Fibroblast of skin of back (primary cell): ENCODE measurements at places on chromosomes 4 and X.

GRCh38 chr4:95831166-95831565, 8.7 kb upstream of the PDHA2 start:
- DNase-seq = no peak

DNA sequence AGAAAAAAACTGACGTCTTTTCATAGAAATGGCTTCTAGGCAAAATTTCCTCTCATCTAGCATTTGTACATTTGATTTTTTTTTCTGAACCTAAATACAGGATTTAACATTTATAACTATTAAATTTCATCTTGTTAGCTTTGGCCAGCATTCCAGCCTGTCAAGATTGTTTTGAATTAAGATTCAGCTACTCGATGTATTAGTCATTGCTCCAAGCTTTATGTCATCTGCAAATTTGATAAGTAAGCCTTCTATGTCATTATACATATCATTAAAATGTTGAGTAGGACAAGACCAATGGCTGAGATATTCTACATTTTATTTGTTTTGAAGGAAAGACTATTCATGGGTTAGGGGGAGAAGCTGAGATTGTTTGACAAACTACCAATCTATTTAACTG, 46.7 kb downstream of the DDX53 start:
- peak; percentile 55 for DNase-seq

GRCh38 chr4:149584722-149585121, 230.9 kb downstream of the IQCM start:
- peak; percentile 17 for DNase-seq

DNA sequence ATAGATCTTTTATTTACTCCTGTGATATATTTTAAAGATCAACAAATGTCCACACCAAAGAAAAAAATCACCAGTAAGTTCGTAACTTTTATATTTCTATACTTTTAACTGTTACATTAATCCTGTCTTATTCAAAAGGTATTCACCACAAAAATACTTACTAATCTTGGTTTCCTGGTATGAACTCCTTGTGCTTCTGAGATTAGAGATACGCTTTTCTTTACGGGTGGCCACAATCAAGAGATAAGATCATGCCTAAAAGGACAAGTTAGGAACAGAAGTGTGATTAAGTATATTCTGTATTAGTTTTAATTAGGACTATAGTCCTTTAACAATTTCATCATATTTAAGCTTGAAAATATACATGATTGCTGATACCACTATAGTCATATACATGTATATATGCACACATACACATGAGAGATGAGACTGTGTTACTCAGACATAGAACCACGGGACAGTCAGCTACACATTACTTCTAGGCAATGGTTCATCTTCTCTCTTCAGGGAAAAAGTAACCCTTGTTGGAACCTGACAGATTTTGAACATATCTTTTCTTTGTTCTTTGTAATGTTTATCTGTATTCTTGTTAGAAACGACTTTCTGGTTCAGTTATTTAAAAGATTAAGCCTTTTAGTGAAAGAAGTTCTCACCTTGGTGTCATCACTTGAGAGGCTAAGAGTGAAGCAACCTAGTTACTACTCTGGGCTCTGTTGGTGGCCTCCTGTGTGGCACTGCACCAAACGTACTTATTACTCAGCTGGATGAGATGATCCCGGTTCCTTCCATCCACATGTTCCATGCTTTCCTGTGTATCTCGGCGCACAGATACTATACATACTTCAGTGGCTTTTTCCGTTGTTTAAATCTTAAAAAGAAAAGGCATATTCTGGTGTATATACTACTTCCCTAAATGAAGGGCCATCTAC, 146.1 kb downstream of the CBR4 start:
- peak; percentile 55 for DNase-seq

DNA sequence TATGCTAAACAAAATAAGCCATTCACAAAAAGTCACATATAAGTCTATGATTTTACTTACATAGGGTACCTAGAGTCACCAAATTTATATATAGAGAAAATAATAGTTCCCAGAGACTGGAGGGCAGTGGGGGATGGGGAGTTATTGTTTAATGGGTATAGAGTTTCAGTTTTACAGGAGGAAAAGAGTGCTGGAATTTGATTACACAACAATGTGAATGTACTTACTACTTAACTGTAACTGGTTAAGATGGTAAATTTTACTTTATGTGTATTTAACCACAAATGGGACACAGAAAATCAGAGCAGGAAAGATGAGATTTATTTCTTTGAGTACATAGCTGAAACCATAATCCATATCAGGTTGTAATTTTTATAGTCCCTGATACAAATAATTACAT, 144.4 kb downstream of the TMA16 start:
- no peak for DNase-seq

GRCh38 chr4:131531087-131531486, 1618.0 kb upstream of the PCDH10 start:
- no peak for DNase-seq

DNA sequence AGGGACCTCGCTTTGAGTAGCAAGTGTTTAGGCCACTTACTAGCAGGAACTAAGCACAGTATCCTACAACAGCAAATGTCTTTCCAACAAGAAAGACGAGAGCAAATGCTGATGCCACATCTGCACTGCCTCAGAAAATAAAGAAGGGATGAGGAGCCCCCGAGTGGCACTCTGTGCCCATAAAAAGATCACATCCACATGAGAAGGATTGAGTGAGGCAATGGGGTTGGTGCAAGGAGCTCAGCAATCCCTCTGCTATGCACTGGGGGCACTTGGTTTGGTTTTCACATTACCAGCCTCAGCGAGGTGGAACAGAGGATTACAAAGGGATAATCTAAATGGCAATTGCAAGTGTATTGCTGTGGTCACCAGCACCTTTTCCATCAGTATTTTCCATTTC, 252.8 kb upstream of the SLC7A11 start:
- DNase-seq = no peak

- peak; percentile 32 for DNase-seq
These were observed 2.2 kb upstream of the DCUN1D4 start for GRCh38 chr4:51840781-51841180.

- DNase-seq = peak; percentile 61
These were observed 768 bp downstream of the MID2 start for GRCh38 chrX:107826238-107827029.

DNA sequence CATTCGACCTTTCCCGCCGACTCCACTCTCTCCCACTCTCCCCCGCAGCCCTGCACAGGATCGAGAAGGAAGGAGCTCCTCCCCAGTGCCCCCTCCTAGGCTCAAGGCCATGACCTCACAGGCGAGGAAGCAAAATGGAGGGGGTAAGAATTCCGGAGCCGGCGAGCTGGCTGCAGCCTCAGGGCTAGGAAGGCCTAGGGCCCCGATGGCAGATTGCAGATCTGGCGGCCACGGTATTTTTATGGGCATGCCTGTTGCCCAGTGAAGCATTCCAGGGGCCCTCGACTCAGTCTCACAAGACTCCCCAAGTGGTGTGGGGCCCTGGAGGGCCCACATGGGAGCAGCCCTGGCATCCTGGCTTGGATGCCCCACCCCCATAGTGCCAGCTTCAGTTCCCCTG, 942 bp upstream of the L1CAM start:
- no peak for DNase-seq

DNA sequence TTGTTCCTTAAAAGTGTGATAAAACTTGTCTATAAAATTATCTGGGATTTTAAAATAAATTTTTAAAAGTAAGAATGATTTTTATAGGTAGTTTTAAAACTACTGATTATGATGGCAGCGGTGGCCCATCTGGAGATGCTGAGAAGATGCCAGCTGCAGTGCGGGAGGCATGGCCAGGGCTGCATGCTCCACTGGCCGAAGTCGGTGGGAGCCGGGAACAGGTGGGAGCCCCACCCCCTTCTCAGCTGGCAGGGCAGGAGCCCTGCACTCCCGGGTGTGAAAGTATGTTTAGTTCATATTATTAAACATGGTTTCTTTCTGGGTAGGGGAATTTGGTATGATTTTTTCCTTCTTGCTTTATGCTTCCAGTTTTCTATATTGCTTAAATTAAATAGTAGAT, 63.8 kb downstream of the CORIN start:
- no peak for DNase-seq

GRCh38 chrX:49186125-49187027, at the start of gene PRICKLE3:
Gene PRICKLE3, minus strand, starts transcription at chrX:49186373. Its CDS starts 76 bp downstream, at chrX:49186297.
- DNase-seq = peak; percentile 72

DNA sequence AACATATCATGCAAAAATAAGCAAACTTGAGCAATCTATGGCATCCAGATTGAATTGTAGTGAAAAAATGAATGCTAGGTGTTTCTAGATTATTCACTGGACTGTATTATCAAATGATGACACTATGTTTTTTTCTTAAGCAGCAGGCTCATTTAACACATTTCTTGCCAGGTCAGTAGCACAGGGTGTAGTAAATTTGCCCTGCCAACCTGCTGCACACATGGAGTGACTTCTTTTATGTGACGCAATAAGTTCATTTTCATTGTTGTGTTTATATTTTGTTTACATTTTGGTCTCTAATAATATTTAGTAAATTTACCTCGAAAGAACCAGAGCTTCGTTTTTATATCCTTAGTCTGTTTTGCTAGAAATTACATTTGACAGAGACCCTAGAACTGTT, 9.5 kb downstream of the VBP1 start:
- DNase-seq = no peak

DNA sequence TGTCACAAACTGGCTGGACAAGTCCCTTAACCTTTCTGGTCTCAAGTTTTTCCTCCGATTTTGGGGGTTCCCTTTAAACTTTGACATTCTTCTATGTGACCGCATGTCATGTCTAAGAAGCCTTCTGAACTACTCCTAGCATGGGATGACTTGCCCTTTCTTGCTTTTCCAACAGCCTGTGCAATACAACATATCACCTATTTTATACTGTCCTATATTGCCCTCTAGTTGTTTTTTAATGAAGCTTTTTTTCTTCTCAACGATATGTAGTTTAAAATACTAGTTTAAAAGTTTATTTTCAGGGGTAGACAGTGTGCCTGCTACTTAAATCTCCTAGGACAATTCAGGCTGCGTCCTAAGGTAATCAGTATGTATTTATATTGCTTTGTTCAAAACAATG, 1.0 kb upstream of the IGBP1 start:
- no peak for DNase-seq

GRCh38 chr4:45475548-45475947, 648.3 kb downstream of the GABRG1 start:
- no peak for DNase-seq

- no peak for DNase-seq
These were observed 14.6 kb downstream of the SYN1 start for GRCh38 chrX:47605024-47605423.

DNA sequence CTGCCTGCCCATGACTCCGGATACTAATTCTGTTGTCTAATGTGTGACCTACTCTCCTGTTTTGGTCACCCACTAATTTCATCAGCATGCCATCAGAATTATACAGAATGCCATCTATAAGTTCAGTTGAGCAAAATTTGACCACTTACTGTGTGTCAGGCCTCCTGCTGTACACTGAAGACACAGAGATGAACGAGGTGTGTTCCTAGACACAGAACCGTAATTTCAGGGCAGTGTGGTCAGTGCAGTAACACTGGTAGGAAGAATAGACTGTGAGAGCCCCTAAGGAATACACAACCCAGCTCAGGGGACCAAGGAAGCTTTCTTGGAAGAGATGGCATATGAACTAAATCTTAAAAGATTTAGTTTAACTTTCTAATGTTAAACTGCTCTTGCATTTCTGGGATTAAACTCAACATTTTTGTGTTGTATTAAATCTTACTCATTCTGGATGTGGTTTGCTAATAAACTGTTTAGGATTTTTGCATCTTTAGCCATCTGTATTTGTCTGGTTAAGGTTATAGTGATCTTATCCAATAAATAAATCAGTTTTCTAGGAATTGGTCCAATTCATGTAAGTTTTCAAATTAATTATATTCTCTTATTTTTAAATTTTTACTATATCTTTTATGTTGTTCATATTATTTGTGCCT, 34.3 kb downstream of the KANTR start:
- peak; percentile 6 for DNase-seq
